NCI-H2081 treated with DMSO at 0.1 percent for 48 hours (cell line): ENCODE measurements at places on chromosomes 12 and 14.

GRCh38 chr14:39419272-39419671 lies 13.0 kb downstream of the FBXO33 start:
- DNase-seq, result no peak

GRCh38 chr12:98893126-98893674 lies 248.1 kb downstream of the APAF1 start:
- DNase-seq, result no peak

- no peak for DNase-seq
These were observed 8.7 kb upstream of the WDR89 start for GRCh38 chr14:63650256-63650952.

GRCh38 chr14:92439537-92440344 lies 73.8 kb upstream of the RIN3 start:
- peak; percentile 73 for DNase-seq

- no peak for DNase-seq
These were observed 8.1 kb downstream of the SHMT2 start for GRCh38 chr12:57237596-57237931.

DNA sequence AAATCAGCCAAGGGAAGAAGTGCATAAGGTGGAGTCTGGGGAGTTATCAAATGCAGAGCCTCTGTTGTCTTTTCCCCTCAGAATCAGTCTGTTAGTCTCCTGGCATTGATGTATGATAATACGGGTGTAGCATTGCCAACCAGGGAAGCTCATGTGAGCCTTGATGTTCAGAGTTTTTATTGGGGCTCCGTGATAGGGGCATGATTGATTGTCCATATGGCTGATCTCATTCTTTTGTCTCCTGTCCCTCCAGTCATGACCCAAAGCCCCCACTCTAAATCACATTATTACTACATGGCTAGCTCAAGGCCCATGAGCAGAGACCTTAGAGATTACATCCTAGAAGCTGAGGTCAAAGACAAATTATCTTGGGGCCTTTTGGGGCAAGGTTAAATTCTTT lies 140.9 kb downstream of the NUBPL start:
- no peak for DNase-seq

DNA sequence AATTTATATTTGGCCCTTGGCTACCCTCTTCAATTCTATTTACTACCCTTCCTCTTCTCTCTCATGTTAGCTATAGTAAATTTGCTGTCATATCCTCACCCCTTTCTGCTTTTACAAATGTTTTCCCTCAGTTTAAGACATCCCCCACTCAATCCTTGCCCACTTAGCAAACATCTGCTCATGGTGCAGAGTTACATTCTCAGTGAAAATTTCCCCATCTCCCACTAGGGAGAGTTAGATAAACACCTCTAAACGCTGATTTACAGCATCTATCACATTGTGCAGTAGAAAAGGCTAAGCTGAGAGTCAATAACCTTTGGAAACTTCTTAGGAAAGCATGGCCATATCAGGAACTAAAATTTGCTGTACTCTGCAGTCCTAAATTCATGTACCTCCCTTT lies 69.0 kb downstream of the DENND5B start:
- DNase-seq, result no peak

DNA sequence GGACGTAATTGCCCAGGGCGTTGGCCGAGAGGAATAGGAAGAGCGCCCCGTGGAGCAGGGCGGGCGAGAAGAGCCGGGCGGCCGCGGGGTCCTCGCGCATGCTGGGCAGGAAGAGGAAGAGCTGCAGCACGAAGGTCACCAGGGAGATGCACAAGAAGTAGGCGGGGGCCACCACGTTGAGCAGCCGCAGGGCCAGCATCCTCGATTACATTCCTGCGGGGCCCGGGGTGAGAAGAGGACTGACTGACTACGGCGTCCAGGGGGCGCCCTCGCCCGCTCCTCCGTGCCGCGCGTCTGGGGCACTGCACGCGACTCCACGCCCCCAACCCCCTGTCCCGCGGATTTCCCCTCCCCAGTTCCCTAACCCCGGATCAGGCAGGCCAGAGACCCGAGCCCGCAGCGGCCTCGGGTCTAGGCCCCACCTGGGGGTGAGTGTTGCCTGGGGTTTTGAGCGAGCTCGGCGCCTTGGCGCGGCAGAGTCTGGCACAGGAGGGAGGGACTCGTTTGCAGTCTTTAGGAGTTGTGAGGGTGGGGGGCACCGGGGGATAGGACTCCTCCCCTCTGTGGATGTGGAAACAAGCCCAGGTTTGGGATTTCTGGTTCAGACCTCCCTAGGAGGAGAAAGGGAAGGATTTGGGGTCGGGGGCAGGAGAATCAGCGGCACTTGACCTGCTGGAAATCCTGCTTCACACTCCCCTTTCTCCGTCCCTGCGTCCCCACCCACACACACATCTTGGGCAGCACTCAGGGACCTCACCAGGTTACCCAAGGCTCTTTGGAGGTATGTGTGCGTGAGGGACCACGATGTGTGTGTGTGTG lies 1.8 kb downstream of the ZDHHC22 start:
- DNase-seq, result no peak

- DNase-seq, result no peak
These were observed 47.4 kb downstream of the SMIM41 start for GRCh38 chr12:52126605-52127578.

- DNase-seq, result no peak
These were observed 162.9 kb downstream of the ADGRD1 start for GRCh38 chr12:131116468-131117117.

DNA sequence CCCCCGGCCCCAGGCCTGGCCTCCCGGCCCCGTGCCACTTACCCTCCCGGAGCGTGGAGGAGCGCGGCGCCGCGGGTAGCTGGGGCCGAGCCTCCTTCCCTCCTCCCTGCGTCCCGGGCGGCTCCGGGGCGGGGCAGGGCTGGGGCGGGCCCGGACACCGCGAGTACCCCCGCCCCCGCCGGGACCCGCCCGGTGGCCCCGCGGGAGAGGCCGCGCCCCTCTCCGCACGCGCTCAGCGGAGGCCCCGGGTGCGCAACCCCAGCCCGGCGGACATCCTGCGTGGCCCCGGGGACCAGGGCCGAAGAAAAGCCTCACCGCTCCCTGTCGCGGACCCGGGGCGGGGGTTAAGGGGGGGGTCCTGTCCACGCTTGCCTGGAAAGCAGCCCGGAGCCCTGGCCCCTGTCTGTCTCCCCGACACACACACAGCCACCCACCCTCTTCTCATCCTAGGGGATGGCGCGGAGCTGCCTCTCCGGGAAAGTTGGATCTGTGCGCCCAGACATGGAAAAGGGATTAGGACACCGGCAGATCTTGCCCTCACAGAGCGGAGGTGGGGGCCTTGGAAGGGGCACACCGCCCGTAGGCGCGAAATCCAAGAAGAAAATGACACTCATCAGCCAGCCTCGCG lies at the start of gene SYNE3:
SYNE3 (minus strand) TSS at position 97 of the 628 bp plus-strand sequence. CDS start 40,829 bp downstream, outside the sequence.
- no peak for DNase-seq
